ENCODE measurements at places on chromosomes 7 and 10. TPM values are rescaled to one million over a fixed set of nuclear protein-coding genes. Genes with fewer than 3 reads are reported as not detected.
A peak's percentile ranks its signal among the peaks of the same experiment; 100 is the strongest.

DNA sequence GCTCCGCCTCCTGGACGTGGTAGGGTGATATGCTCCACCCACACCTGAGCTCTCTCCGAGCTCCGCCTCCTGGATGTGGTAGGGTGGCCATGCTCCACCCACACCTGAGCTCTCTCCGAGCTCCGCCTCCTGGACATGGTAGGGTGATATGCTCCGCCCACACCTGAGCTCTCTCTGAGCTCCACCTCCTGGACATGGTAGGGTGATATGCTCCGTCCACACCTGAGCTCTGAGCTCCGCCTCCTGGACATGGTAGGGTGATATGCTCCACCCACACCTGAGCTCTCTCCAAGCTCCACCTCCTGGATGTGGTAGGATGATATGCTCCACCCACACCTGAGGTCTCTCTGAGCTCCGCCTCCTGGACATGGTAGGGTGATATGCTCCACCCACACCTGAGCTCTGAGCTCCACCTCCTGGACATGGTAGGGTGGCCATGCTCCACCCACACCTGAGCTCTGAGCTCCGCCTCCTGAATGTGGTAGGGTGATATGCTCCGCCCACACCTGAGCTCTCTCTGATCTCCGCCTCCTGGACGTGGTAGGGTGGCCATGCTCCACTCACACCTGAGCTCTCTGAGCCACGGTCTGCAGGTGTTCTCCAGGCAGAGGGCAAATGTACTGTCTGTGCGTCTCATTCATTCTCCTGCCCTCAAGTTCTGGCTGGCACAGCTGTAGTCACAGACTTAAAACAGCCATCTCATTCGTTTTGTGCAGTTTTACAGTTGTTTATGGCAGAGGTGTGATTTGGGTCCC, 252.4 kb downstream of the DIP2C start:
- no peak for DNase-seq
- H3K36me3 ChIP-seq = peaks cover 50% of the 10 kb centered on the region
- peak overlapping the region; percentile 39 for H3K27ac ChIP-seq
- H3K4me1 ChIP-seq = peaks cover 6% of the 10 kb centered on the region
- H3K27me3 ChIP-seq = no peaks in the 10 kb centered on the region
- H3K4me3 ChIP-seq = no peak overlapping the region

- no peak overlapping the region for H3K27ac ChIP-seq
- H3K27me3 ChIP-seq = no peaks in the 10 kb centered on the region
- peaks cover 14% of the 10 kb centered on the region for H3K36me3 ChIP-seq
- H3K4me3 ChIP-seq = no peak overlapping the region
- DNase-seq = no peak
- no peaks in the 10 kb centered on the region for H3K4me1 ChIP-seq
Observed at GRCh38 chr10:18545621-18546305, 105.6 kb downstream of the NSUN6 start.

GRCh38 chr10:54843085-54843646, 42.1 kb upstream of the PCDH15 start:
- no peak for DNase-seq
- H3K27ac ChIP-seq = peak overlapping the region; percentile 82
- no peaks in the 10 kb centered on the region for H3K27me3 ChIP-seq
- H3K4me1 ChIP-seq = peaks cover 44% of the 10 kb centered on the region
- H3K36me3 ChIP-seq = peaks cover 10% of the 10 kb centered on the region

PRSS37 gene
- total RNA-seq = not detected

ZNF398 gene
- total RNA-seq = 21.9 TPM
